ENCODE measurements at places on chromosomes 5 and 9.
A peak's percentile ranks its signal among the peaks of the same experiment; 100 is the strongest.

- no peak for DNase-seq
These were observed 221.8 kb downstream of the ENC1 start for GRCh38 chr5:74418709-74419108.

DNA sequence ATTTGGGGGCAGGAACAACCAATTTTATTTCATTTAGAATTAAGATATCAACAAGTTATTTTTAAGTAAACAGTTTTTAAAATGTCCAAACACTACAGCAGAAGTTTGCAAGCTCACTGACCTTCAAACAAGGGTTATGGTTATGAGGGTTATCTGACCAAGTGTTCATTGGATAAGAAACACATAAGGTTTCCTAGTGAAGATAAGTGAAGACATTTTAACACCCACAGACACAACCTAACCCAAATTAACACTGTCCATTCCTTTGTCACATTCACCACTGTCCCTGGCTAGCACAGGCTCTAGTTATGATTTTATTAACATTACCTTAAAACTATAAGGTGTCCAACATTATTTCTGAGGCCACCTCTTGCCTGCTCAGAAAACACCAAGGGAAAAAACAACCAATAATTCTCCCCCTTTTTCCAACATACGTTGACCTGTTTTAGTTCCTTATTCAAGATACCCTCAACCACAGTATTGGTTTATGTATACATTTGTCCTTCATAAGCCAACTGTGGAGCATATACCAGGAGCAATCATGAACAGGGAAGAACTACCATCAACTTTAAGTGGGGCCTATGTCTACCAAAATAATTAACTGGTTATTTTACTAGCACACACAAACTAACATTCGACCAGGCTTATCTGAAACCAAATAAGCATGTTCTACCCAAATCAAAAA lies 4.0 kb downstream of the ETF1 start:
- no peak for DNase-seq

DNA sequence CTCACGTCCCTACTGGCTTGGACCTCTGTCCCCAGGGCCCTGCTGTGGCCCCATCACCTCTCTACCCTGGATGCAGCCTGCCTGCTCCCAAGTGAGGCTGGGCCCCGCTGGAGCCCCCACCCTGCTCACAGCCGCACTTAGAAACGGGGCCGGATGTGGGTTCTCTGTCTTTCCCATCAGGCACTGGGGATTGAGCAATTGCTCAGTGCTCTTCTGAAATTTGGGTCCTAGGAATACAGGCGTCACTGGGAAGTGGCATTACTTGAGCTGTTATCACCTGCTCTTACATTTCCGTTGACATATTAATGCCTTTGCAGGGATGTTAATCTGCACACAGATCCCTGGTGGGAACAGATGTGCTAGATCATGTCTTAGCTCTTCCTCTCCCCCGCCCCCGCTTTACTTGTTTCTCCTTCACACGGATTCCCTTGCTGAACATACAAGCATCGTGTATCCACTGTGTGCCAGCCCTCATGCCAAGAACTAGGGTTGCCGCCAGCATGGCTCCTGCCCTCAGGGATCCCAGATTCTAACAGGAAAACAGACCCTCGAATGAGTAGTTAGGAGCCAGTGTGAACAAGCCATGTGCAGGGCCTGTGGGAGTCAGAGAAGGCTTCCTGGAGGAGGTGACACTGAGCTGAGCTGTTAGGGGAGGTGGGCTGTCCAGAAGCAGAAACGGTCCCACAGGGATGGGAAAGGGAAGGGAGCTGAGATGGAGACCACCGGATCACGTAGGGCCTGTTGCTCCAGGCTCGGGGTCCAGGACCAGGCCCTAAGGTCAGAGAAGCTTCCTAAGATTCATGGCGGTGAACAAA lies 65.1 kb downstream of the NEK6 start:
- DNase-seq = no peak

GRCh38 chr5:191036-191948 lies at the start of gene LRRC14B:
Gene LRRC14B (plus strand): TSS chr5:191495. CDS start chr5:191539, 44 bp downstream.
- peak; percentile 33 for DNase-seq

DNA sequence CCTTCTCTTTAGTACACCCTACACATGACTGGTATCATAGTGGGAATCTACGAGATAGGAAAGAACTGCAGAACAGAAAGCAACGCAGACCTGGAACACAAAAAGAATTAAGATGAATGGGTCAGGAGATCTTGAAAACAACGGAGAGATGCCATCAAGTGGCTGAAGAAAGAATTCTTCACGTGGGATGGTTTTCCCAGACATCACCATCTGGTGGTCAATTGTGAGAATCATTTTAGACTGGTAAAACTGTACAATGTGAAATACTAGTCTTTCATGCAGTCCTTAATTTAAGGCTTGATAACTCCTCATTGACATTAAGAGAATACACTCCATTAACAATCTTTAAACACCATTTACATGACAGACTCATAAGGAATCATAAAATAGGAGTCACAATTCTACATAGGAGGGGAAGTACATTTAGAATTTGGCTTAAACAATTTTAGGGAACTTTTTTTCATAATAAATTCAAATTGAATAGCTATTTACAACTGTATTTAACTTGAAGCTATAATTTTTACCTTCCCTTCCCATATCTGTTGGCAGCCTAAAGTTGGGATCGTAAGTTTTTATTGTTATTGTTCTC lies 128.4 kb upstream of the TRPM3 start:
- peak; percentile 19 for DNase-seq

- DNase-seq = peak; percentile 51
These were observed 114.1 kb upstream of the RIOK2 start for GRCh38 chr5:97297063-97297703.

GRCh38 chr9:95515272-95516113 lies 1.3 kb downstream of the PTCH1 start:
- no peak for DNase-seq

GRCh38 chr9:34996181-34996904 lies 6.8 kb downstream of the DNAJB5 start:
- DNase-seq = no peak

GRCh38 chr5:59607138-59607765 lies 286.3 kb downstream of the PDE4D start:
- DNase-seq = no peak

DNA sequence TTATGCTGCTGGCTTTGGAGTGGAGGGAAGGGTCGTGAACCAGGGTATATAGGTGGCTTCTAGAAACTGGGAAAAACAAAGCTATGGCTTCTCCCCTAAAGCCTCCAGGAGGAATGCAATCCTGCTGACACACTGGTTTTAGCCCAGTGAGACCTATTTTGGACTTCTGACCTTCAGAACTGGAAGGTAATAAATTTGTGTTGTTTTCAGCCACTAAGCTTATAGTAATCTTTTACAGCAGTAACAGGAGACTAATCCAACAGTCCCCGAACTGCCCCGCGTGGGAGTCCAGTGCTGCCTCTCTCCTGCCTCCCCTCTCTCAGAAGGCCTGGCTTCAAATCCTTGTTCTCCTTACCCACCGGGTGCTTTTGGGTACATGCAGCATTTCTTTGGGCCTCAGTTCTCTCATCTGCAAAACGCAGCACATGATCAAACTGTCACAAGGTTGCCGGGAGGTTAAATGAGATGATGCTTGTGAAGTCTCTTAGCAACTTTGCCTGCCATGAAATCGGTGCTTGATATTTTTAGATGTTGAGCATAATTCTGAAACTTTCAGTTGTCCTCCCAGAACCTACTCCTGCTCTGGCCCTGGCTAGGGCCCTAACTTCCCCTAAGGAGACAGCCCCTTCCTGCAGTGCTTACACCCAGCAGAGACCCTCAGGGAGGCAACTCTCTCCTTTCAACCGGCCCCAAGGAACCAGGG lies 127.3 kb upstream of the BOD1 start:
- no peak for DNase-seq

DNA sequence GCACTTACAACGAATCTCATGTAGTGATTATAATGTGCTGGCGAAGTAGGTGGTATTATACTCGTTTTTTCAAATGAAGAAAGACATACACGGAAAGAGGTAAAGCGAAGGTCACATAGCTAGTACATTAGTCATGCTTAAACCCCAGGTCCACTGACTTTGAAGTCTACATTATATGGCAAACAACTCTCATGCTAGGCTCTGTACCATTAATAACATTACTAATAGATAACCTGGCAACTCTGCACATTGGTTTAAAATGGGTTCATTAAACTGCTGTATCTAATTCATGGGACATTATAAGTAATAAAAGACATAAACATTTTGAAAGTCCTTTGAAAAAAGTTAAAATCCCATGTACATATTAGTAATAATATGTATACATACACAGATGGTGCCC lies 21.2 kb downstream of the FYB1 start:
- DNase-seq = no peak

GRCh38 chr5:83249156-83249555 lies 171.8 kb downstream of the XRCC4 start:
- no peak for DNase-seq

DNA sequence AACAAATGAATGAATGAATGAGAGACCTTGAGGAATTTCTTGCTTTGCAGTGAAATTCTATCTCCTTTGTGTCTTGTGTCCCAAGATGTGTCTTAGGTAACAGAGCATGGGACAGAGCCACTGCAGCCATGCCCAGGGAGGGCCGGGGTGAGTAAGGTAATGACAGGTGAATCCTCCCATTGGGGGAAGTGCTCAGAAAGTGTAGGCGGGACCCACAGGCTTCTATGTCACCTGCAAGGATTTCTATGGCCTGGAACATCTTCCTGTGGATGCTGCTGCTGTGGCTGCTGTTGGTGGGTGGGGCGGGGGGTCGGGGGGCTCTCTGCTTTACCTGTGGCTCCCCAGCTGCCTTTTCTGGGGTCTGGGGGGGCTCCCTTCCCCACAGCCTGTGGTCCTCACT lies 133.6 kb upstream of the IER5L start:
- no peak for DNase-seq

DNA sequence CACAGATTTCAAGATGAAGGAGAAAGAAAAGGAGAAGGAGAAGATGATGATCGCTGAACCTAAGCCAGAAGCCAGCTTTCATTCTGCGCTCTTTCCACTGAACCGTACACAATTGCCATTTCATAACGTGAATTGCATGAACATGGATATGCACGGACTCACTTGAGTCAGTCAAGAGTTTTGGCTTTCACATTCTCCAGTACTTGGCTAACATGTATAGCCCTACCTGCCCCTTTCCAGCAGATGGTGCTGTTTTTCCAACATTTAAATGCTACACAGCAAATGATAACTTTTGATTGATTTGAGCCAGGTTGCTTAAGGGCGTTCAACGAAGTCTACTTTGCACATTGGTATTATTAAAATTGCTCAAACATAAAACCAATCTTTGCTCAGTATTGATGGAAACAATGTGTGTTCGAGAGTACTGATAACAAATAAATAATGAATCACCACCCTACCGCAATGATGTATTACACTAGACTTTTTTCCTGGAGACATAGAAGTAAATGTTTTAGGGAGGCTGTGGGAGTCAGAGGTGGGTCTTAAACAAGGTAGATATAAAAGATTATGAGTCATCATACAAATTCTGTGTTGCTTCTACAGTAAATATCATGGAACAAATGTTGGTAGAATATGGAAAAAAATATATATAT lies 196.4 kb downstream of the TRPM3 start:
- peak; percentile 34 for DNase-seq

GRCh38 chr9:89625721-89626687 lies 21.2 kb downstream of the GADD45G start:
- DNase-seq = no peak

- DNase-seq = no peak
These were observed 197.7 kb downstream of the MCTP1 start for GRCh38 chr5:95086927-95087815.

DNA sequence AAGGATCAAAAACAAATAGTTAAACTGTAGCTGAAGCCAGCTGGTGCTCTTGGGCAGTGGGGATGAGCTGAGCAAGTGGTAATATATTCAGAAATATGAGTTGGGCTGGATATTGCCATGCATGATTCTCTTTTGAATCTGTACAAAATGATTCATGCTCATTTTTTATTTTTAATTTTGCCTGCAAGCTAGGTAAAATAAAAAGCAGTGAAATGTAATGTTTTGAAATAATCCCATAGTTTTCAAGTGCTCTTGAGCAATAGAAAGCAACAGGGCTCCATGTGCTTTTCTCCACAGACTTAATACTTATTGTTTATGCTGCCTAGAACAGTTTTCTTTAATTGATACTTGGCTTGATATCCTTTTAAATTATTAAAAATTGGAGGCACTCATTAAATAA lies 489.3 kb downstream of the TLE4 start:
- no peak for DNase-seq

- no peak for DNase-seq
These were observed 91.1 kb upstream of the RANBP3L start for GRCh38 chr5:36392818-36393217.

DNA sequence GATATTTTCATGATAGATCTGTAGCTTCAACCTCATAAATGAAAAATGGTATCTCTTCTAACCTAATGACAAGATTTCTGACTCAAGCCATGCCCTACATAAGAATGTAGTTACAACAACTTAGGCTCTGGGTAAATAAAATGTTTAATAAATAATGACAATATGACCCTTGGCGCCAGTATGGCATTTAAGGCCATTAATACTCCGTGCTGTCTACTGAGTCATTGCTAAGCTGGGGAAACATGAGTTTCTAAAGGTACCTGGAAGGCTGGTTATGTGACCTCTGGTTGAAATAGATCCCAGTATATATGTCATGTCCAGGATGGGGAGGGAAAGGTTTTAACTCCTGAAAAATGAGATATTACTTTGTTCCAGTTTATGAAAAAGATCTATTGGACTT lies 58.0 kb upstream of the CEMIP2 start:
- DNase-seq = no peak

GRCh38 chr5:170509348-170509660 lies 5.5 kb downstream of the KCNIP1 start:
- DNase-seq = no peak

DNA sequence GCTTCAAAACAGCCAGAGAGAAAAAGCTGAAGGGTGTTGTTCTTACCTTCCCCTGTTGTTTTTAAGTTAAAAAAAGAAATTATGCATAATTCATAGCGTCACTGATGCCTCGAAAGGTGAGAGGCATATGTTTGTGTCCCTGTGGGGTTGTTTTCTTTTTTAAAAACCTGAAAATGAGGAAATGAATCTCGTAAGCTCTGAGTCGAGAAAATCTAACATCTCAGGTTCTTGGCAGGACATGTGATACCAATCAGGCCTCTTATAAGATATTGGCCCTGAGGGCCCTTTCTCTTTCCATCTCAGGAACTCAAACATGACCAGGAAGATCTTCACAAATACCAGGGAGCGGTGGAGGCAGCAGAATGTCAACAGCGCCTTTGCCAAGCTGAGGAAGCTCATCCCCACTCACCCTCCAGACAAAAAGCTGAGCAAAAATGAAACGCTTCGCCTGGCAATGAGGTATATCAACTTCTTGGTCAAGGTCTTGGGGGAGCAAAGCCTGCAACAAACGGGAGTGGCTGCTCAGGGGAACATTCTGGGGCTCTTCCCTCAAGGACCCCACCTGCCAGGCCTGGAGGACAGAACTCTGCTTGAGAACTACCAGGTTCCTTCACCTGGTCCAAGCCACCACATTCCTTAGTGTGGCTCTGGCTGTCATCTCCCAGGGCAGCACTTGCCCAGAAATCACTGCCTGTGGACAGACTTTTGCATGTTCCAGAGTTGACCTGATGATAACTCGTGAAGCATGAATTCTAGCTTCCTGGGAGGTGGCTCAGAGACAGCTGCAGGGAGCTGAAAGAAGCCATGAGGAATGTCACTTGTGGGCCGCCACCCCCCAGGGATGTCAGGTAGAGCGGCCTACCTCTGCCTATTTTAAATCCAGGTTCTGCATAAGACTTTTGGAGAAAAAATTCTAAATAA lies at the start of gene TAL2:
TAL2 (plus strand) TSS at position 274 of the 921 bp plus-strand sequence; CDS start at position 314, 40 bp downstream.
- DNase-seq = no peak

All from dorsolateral prefrontal cortex (tissue), 122 donors.